ENCODE measurements at places on chromosomes 3 and 15.

GRCh38 chr3:155647206-155647605 lies 97.7 kb downstream of the PLCH1 start:
- no peak for DNase-seq

DNA sequence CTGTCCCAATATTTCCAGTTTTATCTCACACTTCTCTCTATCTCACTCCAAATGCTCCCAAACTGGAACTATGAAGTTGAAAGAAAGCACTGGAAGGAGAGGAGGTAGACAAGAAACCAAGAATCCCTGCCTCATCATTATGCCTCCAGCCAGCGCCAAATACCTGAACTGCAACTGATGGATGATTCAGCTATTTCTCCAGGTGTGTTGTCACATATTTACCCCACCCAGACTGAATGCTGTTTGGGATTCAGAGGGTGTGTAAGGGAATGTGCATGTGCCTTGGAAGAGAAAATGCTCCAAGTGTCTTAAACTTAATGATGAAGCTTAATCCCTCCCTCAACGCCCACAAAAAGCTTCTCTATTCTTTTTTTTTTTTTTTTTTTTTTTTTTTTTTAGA lies 269.5 kb upstream of the ATP11B start:
- DNase-seq: no peak

DNA sequence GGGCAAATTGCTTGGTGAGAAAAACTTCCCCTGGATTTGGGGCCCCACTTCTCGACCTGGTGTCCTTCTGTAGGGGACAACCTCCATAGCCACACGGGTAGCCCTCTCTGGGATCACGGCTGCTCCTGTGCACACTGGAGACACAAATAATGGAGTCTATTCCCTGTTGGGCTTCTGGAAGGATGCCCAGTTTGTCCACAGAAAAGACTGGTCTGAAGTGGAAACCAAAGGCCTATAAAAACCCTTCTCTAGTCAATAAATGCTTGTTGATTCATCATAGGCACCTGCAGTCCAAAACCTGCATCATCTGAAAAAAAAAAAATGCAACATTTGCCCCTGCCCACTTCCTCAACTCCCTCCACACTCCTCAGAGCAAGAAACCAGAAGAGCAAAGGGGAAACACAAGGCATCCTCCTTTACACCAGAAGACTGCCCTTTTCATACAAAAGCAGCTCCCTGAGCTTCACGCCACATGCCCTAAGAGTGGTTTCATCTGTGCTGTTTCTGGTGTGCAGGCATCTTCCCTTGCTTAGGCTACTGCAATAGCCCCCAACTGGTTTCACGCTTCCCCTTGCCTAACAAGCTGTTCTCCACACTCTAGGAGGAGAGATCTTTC lies 36.3 kb downstream of the SRGAP3 start:
- DNase-seq: no peak

GRCh38 chr15:41995476-41995855 lies 23.1 kb upstream of the EHD4 start:
- DNase-seq: no peak

DNA sequence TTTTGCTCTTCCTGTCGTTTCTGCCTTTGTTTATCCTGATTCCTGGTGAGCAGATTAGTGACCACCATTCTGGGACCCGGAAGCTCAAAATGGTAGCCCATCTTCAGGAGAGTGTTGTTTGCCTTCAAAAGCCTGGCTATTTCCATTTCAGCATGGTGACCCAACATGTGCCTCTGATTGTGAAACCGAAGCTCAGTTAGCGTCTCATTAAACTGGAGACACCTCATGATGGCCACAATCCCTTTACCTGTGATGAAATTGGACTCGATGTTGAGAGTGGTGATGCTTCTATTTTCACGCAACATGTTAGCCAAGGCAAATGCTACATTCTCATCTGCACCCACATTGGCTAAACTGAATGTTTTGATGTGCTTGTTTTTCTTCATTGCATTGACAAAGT lies 3.3 kb downstream of the LMOD3 start:
- no peak for DNase-seq

DNA sequence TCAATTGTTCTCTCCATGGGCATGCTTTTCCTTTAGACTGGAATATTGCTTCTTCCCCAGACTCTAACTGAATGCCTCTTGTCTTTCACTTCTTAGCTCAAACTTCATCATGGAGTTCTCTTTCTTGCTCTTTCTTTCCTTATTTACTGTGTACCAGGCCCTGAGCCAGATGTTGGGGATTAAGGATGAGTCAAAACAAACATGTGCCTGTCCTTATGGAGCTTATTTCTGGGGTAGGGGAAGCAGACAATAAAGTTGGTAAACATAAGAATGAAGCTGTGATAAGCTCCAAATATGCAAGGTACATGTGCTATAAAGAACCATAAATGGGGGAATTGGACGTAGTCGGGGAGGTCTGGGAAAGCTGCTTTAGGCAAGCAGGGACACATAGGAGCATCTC lies 145.8 kb downstream of the ALDH1A2 start:
- no peak for DNase-seq

DNA sequence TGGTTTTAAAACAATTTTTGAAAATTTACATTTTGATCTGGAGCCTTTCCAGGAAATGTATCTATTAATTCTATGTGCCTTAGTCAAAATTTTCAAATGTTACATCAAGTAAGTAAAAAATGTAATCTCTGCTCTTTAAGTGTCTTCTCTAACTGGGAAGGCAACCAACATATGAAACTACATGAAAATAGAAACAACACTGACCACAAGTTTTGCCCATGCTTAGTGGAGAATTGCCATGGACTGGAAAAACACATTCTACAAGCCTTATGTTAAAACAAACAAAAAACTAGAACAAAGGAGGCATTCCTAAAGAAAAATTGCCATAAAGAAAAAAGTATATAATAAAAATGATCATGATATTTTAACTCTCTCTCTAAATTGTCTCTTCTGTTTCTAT lies 75.9 kb upstream of the SPRED1 start:
- DNase-seq: no peak

- no peak for DNase-seq
Measured at GRCh38 chr3:138124706-138125355, 7.4 kb downstream of the A4GNT start.

GRCh38 chr3:95926904-95927501 lies 887.4 kb upstream of the EPHA6 start:
- DNase-seq: no peak

DNA sequence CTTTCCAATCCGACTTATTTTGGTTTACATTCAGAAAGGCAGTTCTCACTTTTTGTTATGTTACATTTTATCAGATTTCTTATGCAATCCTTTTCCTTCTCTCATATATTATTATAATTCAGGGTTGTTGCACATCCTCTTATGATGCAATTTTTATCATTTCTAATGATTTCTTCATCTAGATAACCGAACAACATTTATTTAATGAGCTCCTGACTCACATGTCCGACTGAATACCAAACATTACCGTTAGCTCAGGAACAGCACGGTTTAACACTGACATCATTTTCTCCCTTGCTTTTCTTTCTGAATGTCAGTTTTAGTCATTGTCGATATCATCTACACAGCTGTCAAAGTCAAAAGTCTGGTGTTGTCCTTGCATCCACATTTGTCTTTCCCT lies 199.2 kb downstream of the BCHE start:
- DNase-seq: no peak

DNA sequence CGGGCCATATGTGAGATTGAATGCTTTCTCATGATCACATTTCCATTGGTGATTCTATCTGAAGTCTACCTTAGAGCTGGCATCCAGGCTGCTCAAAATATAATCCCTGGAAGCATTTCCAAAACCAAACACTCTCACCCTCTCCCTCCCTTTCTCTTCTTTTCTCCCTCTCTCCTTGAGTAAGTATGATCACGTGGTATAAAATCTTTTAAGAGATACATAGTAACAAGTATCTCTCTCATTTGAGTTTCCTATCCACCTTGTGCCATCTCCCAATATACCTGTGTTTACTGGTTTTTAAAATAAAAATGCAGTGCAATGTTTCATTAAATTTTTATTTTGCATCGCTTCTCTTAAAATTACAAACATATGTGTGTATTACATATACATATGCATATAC lies 350.9 kb upstream of the KCNH8 start:
- DNase-seq: no peak

DNA sequence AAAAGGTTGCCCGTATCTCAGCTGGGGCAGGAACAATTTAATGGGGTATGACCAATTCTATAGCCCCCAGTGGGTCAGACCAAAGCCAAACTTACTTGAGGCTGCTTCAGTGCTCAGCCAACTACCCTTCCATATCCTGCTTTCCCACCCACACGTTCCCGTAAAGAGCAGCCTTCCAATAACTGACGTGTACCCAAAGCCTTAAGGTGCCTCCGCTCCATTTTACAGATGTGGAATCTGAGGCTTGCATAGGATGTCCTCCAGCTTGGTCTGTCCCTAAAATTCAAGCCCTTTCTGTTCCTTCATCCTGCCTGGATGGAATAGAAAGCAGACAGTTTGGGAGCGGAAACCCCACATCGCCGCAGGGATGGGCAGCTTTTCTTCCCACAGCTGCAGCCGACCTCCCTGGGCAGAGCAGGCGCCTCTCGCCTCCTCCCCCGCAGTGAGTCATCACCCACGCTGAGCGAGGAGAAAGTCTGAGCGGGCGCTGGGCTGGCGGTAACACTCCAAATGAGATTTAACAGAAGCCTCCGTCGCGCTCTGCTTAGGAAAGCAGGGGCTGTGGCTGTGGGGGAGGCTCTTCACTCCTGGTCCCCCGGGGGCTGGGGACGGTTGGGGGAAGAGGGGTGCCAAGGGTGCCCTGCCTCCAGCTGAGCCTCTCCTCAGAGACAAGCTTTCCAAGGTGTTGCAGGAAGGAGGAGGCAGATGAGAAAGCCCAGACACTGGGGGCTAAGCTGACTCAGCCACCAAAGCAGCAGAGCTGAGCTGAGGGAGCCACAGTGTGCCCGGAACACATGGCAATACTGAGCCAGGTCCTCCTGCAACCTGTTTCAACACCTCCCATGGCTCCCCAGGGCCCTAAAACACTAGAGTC lies 57.8 kb upstream of the HRH1 start:
- DNase-seq: no peak

DNA sequence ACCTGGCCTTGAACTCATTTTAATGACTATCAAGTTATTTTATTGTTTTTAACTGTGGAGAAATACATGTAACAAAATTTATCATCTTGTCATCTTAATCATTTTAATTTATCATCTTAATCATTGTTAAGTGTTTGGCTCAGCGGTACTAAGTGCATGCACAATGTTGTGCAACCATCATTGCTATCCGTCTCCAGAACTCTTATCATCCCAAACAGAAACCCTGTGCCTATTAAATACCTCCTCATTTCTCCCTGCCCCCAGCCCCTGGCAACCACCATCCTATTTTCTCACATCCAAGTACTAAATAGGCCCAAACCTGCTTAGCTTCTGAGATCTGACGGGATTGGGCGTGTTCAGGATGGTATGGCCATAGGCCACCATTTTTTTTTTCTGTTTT lies 51.5 kb upstream of the UBP1 start:
- no peak for DNase-seq

GRCh38 chr3:106540743-106541142 lies 671.9 kb upstream of the CBLB start:
- no peak for DNase-seq

GRCh38 chr3:130081351-130081881 lies at the start of gene ALG1L2:
ALG1L2 (plus strand) TSS chr3:130081831; CDS start chr3:130082017, 186 bp downstream.
- no peak for DNase-seq

- no peak for DNase-seq
Measured at GRCh38 chr3:188712248-188712924, 459.4 kb upstream of the TPRG1 start.

- DNase-seq: no peak
Measured at GRCh38 chr15:71757741-71758530, 52.4 kb upstream of the NR2E3 start.

- no peak for DNase-seq
Measured at GRCh38 chr15:31803388-31803884, 226.9 kb upstream of the CHRNA7 start.

DNA sequence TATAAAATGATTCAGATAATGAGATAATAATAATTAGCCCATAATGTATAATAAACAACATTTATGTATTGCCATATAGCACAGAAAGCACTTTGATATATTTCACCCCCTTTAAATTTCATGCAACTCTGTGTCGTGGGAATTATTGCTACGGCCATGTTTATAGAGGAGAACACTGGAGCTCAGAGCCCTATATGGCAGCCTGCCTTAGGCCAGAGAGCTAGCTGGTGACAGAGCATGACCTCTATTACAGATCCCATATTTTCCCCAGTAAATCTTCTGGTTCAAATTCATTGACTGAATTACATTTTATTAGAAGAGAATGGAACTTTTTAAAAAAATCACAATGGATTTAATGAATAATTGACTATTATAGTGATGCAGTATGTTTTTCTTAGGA lies 25.0 kb downstream of the USP13 start:
- no peak for DNase-seq

DNA sequence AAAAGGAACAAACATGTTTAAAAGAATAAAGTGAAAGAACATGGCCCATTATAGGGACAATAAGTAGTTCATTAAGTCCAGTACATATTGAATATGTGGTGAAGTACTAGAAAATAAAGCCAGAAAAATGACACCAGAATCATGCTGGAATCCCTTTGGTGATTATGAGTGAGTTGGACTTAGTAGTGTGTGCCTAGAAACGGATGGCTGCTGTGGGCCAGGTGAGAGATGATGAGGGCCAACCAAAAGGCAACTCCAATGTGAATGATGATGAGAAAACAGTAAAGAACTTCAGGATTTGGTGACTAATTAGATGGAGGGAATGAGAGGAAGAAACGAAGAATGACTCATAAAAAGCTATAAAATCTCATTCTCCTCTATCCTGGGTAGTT lies 3.3 kb downstream of the CRYGS start:
- no peak for DNase-seq

GRCh38 chr3:50515565-50516439 lies 12.4 kb upstream of the CACNA2D2 start:
- DNase-seq: no peak

- DNase-seq: no peak
Measured at GRCh38 chr3:31777092-31777491, 204.0 kb downstream of the OSBPL10 start.

DNA sequence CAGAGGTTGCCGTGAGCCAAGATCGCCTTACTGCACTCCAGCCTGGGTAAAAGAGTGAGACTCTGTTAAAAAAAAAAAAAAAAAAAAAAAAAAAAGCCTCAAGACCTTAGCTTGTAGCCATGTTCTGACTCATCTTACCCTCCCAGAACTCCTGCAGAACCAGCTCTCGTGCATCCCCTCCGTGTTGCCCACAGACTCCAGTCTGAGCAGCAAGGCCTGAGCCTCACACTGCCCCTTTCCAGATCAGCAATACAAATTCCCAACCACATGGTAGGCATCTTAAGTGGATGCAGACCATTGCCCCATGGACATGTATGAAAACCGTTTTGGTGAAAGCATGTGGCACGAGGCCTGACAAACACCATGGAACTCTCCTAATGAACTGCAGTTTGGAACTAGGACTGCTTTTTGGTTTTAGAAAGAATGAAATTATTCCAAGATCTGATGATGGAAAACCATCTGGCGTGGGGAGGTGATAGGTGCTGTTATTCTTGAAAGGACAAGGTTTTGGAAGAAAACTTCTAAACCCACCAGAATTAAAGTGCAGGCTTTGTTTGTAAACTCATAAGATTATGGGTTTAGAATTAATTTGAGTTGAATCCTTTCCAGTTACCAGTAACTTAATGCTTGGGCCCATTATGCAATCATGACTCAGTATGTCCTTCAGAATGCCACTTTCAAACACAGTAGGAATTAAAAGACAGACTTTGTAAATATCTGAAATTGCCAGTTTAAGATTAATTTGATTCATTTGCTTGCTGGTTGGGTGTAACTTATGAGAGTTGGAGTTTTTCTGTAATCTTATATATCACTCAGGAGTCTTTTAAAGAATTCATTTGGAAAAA lies 163.7 kb upstream of the LRTM1 start:
- DNase-seq: no peak

GRCh38 chr3:136698361-136698760 lies 53.8 kb downstream of the STAG1 start:
- DNase-seq: no peak
